ENCODE measurements at places on chromosomes 11 and 22. TPM values are rescaled to one million over a fixed set of nuclear protein-coding genes. Genes with fewer than 3 reads are reported as not detected.
A peak's percentile ranks its signal among the peaks of the same experiment; 100 is the strongest.

- DNase-seq, result no peak
These were observed 5.7 kb upstream of the SEPTIN3 start for GRCh38 chr22:41963453-41964111.

DNA sequence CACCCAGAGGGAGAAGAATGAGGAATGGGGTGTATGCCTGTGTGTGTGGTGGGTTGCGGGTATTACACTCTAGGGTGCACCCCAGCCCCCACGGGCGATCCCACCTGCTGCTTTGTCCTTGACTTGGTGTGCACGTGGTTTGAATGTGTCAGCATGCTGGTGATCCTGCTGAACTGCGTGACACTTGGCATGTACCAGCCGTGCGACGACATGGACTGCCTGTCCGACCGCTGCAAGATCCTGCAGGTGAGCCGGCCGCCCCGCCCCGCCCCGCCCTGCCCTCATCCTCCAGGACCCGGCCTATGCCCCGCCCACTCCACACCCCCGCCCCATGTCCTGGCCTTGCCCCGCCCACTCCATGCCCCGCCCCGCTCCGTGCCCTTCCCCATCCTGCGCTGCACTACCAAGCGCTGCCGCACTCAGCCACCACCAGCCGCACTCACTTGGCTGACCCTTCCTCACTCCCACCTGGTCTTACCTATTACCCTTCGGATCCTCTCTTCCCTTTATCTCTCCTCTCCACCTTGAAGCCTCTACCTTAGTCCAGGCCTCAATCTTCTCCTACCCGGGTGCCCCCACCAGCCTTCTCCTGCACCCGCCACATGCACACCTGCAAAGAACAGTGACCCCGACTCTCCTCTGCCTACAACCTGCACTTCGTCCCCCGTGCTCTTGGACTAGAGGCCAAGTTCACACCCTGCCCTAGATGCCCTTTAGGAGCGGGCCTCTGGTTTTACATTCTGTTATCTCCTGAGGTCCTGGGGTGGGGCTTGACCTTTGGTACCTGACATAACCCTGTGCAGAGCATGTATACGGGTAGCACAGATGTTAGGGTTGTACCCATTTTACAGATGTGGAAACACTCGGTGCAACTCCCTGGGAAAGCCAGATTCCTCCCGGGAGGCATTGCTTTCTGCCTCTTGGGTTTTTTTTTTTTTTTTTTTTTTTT, 27.7 kb downstream of the CACNA1I start:
- peak; percentile 94 for DNase-seq

DNA sequence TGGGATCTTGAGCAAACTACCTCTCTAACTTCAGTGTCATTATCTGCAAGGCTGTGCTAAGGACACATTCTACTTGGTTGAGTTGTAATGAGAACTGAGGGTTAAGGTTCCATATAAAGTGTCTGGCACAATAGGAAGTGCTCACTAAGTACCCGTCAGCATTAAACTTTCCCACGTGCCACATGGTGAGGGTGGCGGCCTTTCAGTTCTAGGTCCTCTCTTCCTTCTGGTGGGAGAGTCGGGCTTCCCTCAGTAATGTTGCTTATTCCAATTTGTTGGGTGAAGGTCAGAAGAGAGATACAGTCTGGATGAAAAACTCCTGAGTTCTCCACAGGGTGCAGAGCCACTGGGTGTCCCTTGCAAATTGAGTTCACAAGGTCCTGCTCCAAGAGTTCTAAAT, 4.6 kb upstream of the CD6 start:
- DNase-seq, result no peak

DNA sequence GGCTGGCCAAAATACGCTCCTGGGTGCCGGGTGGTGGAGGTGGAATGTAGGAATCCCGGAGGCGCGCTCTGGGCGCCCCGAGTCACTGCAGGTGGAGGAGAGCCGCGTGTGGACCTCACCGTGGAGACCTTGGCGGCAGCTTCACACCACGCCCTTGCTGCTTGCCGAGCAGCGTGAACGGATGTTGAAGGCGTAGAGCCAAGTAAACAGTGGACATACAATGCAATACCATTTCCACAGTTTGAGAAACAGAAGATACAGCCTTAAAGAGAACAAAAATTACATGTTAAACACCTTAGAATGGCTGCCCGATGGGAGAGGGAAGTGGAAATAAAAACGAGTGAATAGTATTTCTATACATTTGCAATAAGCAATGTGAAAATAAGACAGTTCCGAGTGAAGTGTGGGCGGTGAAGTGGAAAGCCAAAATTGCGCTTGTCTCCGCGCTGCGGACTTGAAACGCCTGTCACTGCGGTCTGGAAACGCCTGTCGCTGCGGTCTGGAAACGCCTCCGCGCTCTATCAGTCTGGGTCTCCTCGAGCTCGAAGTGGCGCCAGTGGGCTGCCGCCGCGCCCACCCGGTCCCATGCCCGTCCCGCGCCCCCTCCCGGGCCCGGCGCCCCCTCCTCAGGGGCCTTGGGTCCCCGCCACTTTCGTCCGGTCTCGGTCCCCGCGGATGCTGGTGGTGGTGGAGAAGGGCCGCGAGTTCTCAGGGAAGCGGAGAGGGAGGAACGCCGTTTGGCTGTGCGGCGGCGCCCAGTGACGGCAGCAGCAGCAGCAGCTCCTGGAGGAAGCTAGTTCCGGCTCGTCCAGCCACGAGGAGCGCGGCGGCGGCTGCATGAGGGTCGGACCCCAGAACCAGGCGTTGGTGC, 1.6 kb downstream of the NCR3LG1 start:
- peak; percentile 74 for DNase-seq

Gene SLC37A4
- total RNA-seq, result 36.2 TPM

Gene OR5B21
- total RNA-seq, result not detected

- no peak for DNase-seq
These were observed 620.7 kb upstream of the ARHGAP42 start for GRCh38 chr11:100066399-100066798.

All from activated CD4-positive, alpha-beta T cell treated with anti-CD3 and anti-CD28 coated beads for 36 hours (primary cell).